PC-3 (cell line): ENCODE measurements at places on chromosomes 6 and 20.
A peak's percentile ranks its signal among the peaks of the same experiment; 100 is the strongest.

- no peak for DNase-seq
Measured at GRCh38 chr6:132690678-132691077, 23.2 kb downstream of the VNN1 start.

- no peak for DNase-seq
Measured at GRCh38 chr6:4153514-4153985, 18.2 kb upstream of the ECI2 start.

GRCh38 chr6:16129623-16130401 is 926 bp downstream of the MYLIP start:
- peak; percentile 26 for DNase-seq

DNA sequence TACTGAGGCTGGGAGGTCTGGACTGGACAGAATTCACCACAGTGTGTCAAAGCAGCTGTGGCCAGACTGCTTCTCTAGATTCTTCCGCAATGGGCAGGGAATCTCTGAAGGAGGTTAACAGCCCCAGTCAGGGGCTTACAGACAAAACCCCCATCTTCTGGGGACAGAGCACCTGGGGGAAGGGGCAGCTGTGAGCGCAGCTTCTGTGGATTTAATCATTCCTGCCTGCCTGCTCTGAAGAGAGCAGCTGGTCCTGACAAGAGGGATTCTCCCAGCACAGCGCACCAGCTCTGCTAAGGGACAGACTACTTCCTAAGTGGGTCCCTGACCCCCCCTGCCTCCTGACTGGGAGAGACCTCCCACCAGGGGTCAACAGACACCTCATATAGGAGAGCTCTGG is 32.5 kb upstream of the UNC93A start:
- no peak for DNase-seq

DNA sequence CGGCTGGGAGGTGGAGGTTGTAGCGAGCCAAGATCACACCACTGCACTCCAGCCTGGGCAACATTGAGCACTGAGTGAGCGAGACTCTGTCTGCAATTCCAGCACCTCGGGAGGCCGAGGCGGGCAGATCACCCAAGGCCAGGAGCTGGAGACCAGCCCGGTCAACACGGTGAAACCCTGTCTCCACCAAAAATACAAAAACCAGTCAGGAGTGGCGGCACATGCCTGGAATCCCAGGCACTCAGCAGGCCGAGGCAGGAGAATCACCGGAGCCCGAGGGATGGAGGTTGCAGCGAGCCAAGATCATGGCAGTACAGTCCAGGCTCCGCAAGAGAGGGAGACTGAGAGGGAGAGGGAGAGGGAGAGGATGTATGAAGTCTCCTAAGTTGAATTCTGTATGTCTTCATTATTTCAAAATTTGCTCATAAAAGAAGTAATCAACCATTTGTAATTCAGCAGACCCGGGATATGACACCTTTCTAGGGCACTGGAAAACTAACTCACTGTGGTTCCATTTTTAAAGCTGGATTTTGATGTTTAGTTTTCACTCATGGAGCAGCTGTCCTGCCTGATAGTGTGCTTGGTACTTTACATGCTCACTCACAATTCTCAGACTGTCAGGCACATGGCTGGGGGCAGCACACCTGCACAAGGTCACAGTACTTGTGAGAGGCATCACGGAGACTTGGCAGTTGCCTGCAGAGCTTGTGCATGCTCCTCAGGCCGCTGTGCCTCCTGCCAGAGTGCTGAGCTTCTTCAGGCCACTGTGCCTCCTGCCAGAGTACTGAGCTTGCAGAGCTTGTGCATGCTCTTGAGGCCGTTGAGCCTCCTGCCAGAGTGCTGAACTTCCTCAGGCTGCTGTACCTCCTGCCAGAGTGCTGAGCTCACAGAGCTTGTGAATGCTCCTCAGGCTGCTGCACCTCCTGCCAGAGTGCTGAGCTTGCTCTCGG is 106.2 kb downstream of the ERMARD start:
- DNase-seq, result no peak

DNA sequence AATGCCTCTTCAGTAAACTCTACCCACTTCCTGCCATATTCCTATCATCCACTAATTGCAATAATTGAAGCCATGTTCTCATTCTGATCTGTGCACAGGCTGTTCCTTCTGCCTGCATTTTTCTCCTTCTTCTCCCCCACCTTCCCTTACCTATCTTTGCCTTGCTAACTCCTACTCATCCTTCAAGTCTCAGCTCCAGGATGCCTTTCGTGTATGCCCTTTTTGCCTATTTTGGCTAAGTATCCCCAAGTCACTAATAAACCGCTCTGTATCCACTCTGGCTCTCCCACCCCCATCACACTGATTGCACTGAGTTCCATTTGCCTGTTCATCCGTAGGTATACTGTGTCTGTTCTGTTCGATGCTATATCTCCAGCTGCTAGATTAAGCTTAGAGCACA is 6.3 kb upstream of the RPN2 start:
- DNase-seq, result no peak

DNA sequence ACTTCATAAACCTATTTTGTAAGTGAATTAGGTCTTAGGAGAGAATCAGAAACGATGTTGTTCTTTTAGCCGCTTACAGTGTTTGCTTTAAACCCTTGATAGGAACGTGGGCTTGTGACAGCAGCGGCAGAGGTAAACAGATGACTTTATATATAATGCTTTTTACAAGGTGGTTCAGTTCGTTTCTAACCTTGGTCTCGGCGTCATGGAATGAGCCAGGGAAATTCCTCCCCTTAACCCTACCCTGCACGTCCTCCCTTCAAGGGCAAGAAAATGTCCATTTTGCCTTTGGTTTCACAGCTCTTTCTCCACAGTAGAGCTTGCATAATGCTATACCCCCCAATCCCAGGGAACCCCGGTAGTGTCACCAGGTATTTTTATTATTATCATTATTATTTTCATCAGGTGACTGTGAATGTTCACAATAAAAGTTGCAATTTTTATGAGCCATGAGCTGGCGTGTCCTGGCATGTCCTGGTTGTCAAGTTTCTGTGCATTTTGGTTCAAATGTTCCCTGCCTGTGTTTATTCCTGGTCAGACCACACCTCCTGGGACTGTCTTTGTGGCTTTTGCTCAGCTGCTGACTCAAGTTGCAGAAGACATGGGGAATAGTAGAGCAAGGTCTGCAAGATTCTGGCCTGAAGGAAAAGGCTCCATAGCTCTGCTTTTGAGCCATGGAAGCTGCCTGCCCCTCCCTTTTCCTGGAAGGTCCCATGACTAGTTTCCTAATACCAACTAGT is 112.8 kb upstream of the BMP2 start:
- DNase-seq, result peak; percentile 76

DNA sequence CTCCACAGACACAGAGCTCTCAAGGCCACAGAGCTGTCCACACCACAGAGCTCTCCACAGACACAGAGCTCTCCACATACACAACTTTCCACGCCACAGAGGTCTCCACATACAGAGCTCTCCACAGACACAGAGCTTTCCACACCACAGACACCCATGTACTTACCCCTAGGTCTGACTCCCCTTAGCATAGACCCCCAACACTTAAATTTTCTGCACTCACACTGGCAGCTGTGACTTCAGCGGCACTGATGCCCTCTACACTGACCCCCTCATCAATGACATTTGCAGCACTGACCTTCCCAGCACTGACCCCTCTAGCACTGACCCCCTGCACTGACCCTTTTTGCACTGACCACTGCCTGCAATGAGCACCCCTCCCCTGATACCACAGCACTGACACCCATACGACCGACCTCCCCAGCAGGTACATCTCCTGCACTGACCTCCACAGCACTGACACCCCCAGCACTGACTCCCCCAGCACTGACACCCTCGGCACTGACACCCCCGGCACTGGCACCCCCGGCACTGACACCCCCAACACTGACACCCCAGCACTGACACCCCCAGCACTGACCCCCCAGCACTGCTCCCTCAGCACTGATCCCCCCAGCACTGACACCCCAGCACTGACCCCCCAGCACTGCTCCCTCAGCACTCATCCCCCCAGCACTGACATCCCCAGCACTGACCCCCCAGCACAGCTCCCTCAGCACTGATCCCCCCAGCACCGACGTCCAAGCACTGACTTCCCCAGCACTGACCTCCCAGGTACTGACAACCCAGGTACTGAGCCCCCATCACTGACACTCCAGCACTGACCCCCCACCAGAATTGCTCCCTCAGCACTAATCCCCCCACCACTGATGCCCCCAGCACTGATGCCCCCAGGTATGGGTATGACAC is 56.5 kb downstream of the ERMARD start:
- DNase-seq, result no peak

GRCh38 chr6:70103798-70104197 is 199.1 kb downstream of the COL9A1 start:
- peak; percentile 9 for DNase-seq

DNA sequence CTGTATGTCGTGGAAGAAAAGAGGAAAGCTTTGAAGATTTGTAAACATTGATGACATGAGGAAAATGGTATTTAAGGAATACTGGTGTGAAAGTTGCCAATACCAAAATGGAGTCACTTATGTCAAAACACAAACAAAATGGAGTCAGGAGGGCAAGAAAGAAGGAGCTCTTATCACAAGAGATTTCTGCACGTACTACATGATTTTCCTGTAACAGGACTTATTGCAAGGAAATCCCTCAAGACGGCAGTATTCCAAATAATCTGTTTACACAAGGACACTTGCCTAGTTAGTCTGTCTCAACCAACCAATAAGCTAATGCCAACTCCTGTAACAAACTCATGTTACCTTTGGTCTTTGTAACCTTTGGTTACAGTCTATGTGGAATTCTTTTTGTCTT is 29.8 kb downstream of the SLC2A12 start:
- DNase-seq, result no peak

DNA sequence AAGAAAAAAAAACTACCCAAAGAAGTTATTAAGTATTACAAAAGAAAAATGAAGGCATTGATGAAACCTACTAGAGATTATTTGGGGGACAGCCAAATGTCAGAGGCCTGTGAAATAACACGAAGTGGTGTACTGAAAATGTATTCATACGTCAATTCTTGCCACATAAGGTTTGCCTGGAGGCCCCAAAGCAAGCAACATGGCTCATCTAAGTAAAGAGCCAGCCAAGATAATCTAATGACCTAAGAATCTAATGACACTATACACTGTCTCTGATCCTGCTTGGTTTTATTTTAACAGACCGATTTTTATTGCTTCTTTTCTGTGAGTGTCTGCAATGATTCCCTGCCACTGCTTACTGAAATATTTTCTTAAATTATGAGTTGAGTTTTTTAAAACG is 34.7 kb downstream of the FILIP1 start:
- DNase-seq, result no peak

- no peak for DNase-seq
Measured at GRCh38 chr6:90868256-90868655, 281.4 kb upstream of the MAP3K7 start.

DNA sequence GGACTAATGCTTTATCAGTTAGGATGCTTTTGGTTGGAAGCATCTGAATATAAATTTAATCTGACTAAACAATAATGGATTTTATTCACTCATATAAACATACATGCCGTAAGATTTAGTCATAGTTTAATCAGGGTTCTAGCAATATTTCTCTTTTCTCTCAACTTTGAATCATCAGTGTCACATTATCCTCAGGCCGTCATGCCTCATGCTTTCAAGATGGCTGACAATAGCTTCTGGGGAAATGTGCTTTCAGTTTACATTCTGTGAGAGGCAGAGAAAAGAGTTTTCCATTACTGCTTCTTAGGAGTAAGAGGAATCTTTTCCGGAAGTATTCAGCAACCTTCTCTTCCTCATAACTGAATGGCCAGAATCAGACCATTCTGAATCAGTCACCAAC is 162.2 kb downstream of the GJA1 start:
- peak; percentile 64 for DNase-seq

DNA sequence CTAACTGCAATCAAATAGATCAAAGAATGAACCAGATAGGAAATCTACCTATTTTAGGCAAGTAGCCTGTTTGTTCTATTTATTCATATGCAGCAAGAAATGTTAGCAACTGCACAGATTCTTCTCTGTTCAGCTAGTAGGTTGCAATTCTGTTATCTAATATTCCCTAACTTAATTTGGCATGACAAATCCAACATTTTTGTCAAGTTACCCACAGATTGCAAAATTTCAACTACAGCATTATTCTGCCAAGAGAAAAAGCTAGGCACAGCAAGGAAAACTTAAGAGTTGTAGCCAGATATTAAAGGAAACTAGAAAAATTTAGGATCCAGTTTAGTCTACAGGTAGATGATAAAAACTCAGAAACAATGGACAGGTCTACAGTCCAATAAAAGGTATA is 104.4 kb upstream of the SYNCRIP start:
- DNase-seq, result peak; percentile 28

- DNase-seq, result no peak
Measured at GRCh38 chr6:124719913-124720312, 242.3 kb upstream of the RNF217 start.

DNA sequence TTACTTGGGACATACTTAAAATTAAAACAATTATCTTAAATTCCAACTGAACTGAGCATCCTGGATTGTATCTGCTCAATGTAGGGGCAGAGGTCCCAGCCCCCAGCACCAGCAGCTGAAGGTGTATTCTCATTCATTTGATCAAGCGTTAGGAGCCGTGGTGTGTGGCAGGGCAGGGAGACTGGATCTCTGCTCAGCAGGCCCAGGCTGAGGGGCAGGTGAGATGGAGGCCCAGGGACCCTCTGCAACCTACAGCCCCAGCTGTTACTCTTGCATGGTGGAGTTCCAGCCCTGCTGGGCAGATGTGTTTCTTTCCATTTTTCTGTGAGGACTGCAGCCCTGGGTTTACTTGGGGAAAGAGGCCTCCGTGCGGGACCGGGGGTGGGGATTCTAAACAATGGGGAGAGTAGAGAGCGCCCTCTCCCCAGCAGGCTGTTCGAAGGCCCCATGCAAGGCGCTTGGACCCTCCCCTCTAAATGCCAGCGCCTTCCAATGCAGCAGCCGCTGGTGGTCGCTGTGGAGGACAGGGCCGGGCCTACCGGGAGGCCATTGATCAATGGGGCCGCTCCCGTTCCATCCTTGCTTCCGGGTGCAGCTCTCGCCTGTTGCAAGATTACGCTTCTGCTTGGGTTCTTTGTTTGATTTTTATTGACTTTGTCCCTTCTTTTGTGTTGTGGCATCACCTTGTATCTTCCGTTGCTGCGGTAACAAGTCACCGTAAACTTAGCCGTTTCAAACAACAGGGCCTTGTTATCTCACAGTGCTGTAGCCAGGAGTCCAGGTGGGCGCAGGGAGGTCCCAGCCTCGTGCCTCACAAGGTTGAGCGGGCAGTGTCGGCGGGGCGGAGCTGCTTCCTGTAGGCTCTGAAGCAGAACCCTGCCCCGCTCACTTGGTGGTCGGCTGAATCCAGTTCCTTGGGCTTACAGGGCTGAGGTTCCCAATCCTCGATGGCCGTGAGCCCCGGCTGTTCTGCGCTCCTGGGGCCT is 134.8 kb upstream of the PHACTR3 start:
- DNase-seq, result no peak

GRCh38 chr6:3900744-3901336 is 51.7 kb downstream of the FAM50B start:
- DNase-seq, result no peak

DNA sequence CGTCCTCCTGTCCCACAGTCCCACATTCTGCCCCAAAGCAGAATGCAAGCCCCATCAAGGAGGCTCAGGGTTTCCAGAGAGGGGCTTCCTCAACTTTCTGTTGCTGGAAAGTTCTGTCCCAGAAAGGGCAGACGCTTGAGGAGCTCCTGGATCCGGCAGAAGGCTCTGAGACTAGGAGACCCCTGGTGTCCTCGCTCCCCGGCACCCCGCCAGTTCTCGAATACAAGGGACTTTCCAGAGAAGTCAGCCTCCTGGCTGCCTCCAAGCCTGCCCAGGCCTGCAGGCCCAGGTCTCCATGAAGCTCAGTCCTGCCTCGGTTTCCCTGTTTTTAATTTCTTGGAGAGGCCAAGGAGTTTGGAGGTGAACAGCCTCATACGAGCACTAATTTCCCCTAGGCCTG is 150.4 kb downstream of the CEBPB start:
- DNase-seq, result no peak
